8988T (cell line): ENCODE measurements at places on chromosomes 5 and 9.
A peak's percentile ranks its signal among the peaks of the same experiment; 100 is the strongest.

DNA sequence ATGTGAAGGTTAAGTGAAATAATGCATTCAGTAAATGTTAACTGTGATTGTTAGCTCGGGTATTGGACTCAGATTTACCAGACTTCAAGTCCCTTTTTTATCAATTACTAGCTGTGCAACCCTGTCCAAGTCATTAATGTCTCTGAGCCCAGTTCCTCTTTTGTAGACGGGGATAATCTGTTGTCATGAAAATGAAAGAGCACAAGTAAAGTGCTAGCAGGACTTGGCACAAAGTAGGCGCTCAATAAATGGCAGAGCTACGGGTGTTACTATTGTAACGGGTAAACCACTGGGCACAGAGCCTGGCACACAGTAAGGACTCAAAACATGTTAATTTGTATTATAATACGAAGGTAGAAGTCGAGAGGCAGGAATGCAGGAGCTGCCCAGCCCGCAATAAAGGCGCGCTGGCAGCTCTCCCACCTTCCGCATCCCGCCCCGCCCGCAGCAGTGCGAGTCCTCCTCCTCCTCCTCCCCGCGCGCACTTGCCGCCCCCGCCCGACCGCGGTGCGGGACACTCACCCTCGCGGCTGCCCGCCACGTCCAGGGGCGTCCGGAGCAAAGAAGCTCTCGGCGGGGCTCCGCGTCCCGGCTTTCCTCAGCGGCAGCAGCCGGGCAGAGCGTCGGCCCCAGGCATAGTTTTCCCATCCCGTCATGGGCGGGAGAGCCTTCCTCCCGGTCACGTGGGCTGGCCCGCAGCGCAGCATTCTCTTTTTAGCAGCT is at the start of gene C1QTNF2:
Gene C1QTNF2 (minus strand): TSS at position 637 of the 723 bp plus-strand sequence. CDS start 15,615 bp downstream, outside the sequence.
- peak; percentile 41 for DNase-seq

DNA sequence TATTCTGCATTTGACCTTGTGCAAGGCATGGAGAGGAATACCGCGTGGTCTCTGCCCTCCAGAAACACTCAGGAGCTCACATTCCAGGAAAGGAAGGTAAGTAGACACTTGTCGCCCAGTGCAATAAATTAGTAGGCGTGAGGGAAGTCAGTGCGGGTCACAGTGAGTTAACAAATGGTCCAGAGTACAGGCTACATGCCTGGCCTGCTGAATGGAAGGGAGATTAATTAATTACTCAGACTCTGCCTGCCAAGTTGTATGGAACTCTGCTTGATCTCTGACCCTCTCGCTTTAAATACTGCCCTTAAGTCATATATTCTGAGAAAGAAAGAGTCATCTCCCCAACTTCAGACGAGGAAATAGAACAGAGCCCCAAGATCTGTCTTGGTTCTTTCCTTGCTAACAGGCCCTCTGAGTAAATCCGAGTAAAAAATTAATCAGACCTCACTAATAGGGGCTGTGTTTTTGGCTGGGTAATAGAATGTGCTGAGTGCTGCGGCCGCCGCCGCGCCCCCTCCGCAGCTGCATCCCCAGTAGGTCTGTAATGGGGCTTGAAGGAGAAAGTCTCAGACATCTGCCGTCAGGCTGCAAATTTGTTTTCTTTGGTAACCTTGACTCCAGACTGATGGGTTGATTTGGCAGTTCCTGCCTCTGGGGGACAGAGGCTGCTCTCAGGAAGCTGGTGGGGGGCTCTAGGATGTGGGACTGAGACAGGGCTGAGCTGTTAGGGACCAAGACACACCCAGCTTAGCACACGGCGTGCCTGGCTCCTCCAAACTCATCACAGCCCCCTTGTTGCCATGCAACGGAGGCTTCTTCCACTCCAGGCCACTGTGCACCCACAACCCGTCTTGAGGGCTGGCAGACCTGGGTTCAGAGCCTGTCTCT is 144.4 kb downstream of the NSG2 start:
- DNase-seq: no peak

DNA sequence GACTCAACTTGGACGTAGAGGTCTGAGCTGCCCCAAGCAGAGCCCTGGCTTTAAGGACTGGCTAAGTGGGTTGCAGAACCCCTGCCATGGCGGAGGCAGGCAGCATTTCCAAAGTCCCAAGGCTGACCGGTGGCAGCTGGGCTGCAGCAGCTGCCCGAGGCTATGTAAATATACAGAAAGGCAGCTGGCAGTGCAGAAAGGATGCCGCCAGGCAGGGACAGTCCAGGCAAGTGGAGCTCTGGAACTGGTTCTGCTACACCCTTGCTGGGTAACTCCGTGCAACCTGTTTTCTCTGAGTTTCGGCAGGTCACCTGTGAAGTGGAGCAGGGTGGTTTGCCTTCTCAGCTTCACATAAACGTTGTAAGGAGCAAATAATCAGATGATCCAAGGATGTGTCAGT is 46.0 kb downstream of the SHB start:
- no peak for DNase-seq

DNA sequence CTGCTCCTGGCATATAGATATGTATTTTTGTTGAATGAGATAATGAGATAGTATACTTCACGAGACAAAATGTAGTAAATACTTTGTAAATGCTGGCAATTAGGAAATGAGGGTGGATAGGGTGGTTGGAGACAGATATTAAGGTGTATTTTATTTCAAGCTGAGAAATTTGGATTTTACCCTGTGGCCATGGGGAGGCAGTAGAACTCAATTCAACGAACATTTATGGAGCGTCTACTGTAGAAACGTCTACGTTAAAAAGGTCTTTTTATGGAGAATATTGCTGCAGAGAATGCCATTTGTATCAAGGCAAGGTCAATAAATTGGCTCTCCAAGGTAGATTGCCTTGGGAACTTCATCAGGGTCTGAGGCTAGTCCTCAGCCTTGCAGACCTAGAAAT is 21.5 kb upstream of the RALGPS1 start:
- no peak for DNase-seq

DNA sequence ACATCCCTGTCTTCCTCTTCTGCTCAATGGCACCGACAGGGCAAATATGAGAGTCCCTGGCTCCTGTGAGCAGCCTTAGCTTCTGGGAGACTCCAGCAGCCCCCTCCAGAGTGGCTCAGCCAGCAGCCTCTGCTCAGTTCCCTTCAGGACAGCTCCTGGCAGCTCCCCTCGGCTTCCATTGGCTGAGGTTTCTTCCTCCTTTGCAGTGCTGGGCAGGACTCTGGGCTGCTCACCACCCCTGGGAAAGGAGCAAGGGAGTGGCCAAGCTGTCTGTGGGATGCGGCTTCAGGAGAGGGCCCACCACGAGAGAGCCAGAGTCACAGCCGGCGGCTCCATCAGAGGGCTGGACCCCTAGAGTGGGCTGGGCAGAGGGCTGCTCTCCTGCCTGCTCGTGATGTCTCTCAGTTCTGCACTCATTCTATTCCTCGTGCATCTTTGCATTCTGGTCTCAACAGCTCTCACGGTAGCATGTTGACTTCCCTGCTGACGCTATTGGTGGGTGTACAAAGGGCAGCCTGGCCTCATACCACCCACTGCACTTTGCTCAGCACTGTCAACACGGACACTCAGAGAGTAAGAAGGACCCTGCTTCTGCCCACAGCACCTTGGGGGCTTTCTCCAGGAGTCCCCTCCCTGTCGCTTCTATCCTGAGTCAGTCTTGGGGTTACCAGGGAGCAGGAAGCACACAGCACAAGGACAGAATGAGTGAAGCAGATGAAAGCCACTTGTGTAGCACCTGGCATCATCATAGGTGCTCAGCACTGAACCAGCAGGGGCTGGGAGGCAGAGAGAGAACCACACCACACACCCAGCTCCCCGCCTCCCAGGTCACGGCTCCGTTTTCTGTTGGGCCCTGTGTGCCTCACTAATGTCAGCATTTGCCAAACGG is 80.9 kb upstream of the ALDH1B1 start:
- no peak for DNase-seq
